HepG2 (cell line): ENCODE measurements at places on chromosomes 5 and 9. TPM values are rescaled to one million over a fixed set of nuclear protein-coding genes. Genes with fewer than 3 reads are reported as not detected.
A peak's percentile ranks its signal among the peaks of the same experiment; 100 is the strongest.

- DNase-seq = no peak
- no peak overlapping the region for H3K4me3 ChIP-seq
- no peak overlapping the region for H3K27ac ChIP-seq
- no peaks in the 10 kb centered on the region for H3K4me1 ChIP-seq
- peaks cover 80% of the 10 kb centered on the region; the same call in 2 of the 3 replicates for H3K27me3 ChIP-seq
These were observed 47.2 kb upstream of the FCN2 start for GRCh38 chr9:134833294-134833880.

DNA sequence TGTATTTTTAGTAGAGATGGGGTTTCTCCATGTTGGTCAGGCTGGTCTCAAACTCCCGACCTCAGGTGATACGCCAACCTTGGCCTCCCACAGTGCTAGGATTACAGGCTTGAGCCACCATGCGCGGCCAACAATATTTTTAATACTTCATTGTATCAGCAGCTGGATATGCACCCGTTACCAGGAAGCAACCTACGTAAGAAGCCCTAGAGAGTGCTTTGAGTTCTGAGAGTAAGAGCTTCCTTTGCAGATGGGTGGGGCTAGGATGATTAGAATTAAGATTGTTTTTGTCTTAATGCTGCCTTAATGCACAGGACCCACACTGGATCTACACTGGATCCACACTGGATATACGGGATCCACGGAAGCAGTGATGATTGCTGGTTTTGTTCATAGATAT, 123.9 kb upstream of the ABCA1 start:
- H3K27ac ChIP-seq = no peak overlapping the region
- H3K27me3 ChIP-seq = no peaks in the 10 kb centered on the region
- peaks cover 34% of the 10 kb centered on the region for H3K4me1 ChIP-seq
- no peak for DNase-seq
- no peak overlapping the region for H3K4me3 ChIP-seq

DNA sequence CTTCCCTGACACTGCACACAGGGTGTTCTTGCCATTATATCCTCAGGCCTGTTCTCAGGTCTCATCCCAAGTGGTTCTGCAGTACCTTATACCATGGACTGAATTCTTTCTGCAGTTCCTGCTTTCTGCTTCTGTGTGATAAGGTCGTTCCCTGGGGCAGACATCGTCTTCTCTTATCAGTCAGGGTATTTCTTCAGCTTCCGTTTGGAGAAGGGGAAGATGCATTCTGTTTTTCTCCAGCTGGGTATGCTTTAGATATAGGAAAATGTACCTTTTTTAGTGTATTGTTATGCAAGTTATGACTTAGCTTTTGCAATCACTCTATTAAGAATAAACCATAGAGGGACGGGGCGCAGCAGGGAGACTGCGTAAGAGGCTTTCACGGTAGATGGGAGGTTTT, 31.1 kb downstream of the RALGPS1 start:
- no peak for DNase-seq
- no peaks in the 10 kb centered on the region for H3K36me3 ChIP-seq
- H3K4me1 ChIP-seq = peaks cover 7% of the 10 kb centered on the region; the same call in 1 of the 2 replicates
- no peaks in the 10 kb centered on the region for H3K27me3 ChIP-seq

- no peaks in the 10 kb centered on the region for H3K36me3 ChIP-seq
- peaks cover 36% of the 10 kb centered on the region for H3K4me1 ChIP-seq
- H3K4me3 ChIP-seq = peak overlapping the region; percentile 93
- no peaks in the 10 kb centered on the region for H3K27me3 ChIP-seq
- DNase-seq = peak; percentile 25
These were observed 1.4 kb upstream of the PPP2CA start for GRCh38 chr5:134227259-134227658.

- H3K4me1 ChIP-seq = no peaks in the 10 kb centered on the region
- DNase-seq = no peak
- no peak overlapping the region for H3K4me3 ChIP-seq
- no peaks in the 10 kb centered on the region for H3K36me3 ChIP-seq
- no peaks in the 10 kb centered on the region for H3K27me3 ChIP-seq
These were observed 65.0 kb downstream of the SNCAIP start for GRCh38 chr5:122377026-122377425.

DNA sequence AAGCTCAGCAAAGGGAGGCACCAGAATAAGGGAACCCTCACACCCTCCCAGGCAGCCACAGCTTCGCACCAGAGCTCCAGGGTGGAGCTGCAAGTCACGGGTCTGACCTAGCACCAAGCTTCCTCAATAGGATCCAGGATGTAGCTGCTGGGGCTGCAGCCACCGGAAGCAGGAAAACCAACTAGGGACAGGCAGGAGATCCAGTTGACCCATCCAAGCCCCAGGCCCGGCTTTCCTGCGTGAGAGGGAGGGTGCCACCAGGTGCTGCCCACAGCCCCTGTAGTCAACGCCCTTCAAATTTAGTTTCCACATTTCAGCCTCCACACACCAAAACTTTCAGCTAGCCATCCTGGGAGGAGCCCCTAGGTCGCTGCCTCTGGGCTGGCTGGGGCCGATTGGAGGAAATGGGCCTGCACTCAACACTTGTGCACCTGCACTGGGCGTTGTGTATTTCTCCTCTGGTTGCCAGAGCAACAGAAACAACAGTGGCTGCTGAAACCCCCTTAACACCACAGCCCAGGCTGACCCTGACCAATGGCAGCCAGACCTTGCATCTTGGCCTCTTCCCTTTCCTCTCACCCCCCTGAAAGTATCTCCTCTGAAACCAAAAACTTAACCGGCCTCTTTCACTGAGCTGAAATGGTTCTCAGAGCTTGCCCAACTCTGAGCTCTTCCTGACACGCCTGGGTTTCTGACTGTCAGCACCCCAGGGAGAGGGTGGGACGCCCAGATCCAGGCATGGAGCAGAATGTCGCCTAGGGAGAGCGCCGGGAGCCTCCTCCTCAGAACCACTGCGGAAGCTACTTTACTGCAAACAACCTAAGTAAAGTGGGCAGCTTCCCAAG, 226.5 kb upstream of the MAP3K1 start:
- H3K4me1 ChIP-seq = peaks cover 10% of the 10 kb centered on the region; the same call in 1 of the 2 replicates
- no peak overlapping the region for H3K4me3 ChIP-seq
- no peaks in the 10 kb centered on the region for H3K36me3 ChIP-seq

- no peak overlapping the region for H3K27ac ChIP-seq
- no peaks in the 10 kb centered on the region for H3K27me3 ChIP-seq
- peaks cover 26% of the 10 kb centered on the region for H3K4me1 ChIP-seq
- H3K4me3 ChIP-seq = no peak overlapping the region
- H3K36me3 ChIP-seq = peaks cover 96% of the 10 kb centered on the region
These were observed 58.2 kb downstream of the RGS3 start for GRCh38 chr9:113521693-113522255.

GRCh38 chr9:87189006-87189405, 241.7 kb upstream of the GAS1 start:
- no peaks in the 10 kb centered on the region for H3K36me3 ChIP-seq
- no peaks in the 10 kb centered on the region for H3K27me3 ChIP-seq
- H3K27ac ChIP-seq = no peak overlapping the region
- H3K4me1 ChIP-seq = no peaks in the 10 kb centered on the region
- DNase-seq = no peak

DNA sequence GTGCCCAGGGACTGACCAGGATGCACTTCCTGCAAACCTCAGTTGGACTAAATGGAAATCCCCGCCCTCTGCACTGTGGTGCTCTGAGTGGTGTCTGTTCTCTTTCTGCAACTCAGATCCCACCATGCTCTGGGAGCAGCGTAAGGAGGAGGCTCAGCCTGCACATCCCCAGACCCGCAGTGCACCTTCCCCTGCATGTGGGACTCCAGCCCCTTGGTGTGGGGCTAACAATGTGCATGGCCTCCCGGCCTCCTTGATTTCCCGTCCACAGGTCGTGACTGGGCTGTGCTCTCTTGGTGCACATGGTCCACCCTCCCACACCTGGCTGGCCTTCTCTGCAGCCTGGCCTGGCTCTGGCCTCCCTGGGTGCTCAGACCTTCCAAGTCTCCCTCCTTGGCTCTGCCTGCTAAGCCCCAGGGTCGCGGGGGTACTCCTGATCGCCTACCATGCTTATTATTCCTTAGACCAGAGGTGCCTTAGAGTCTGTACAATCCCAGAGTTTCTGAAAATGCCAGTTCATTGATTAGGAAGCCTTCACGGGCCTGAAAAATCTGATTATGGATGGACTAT, 397.5 kb downstream of the IRX2 start:
- no peak overlapping the region for H3K27ac ChIP-seq
- H3K4me3 ChIP-seq = no peak overlapping the region
- peaks cover 21% of the 10 kb centered on the region for H3K4me1 ChIP-seq
- DNase-seq = no peak
- no peaks in the 10 kb centered on the region for H3K36me3 ChIP-seq

GRCh38 chr9:108800632-108801099, 55.1 kb downstream of the ACTL7B start:
- DNase-seq = no peak
- H3K4me3 ChIP-seq = no peak overlapping the region
- no peaks in the 10 kb centered on the region; the same call in 1 of the 2 replicates for H3K27me3 ChIP-seq
- H3K27ac ChIP-seq = no peak overlapping the region
- H3K4me1 ChIP-seq = no peaks in the 10 kb centered on the region
- no peaks in the 10 kb centered on the region for H3K36me3 ChIP-seq

DNA sequence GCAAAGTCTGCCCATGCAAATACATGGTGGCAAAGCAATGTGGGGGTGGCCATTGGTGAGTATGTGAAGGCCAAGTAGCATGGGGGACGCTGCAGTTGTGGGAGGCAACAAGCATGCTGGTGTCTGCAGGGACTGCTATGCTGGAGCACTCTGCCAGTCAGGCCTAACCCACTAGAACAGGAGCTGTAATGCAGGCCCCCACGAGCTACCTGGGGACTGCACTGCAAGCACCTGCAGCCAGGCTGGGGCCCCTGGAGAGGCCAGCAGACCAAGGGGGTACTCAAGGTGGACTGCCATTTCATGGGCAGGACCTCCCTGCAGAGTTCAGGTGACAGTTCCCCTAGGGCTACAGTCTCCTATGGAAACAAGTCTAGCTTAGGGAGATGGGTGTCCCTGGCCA, 183.8 kb upstream of the PDE4D start:
- DNase-seq = no peak
- no peaks in the 10 kb centered on the region for H3K36me3 ChIP-seq
- H3K4me1 ChIP-seq = no peaks in the 10 kb centered on the region
- no peak overlapping the region for H3K4me3 ChIP-seq

- no peak overlapping the region for H3K27ac ChIP-seq
- H3K36me3 ChIP-seq = peaks cover 37% of the 10 kb centered on the region
- no peak overlapping the region for H3K4me3 ChIP-seq
- H3K27me3 ChIP-seq = no peaks in the 10 kb centered on the region
- no peak for DNase-seq
These were observed 157.4 kb downstream of the ARSB start for GRCh38 chr5:78827725-78828124.

The LRRC14B gene
- not detected in 2 replicates for total RNA-seq

The C9orf72 gene
- 3.1 and 4.5 TPM in 2 replicates for total RNA-seq

The PTAR1 gene
- 42.1 and 58.0 TPM in 2 replicates for total RNA-seq

The GPBP1 gene
- 72.2 and 101 TPM in 2 replicates for total RNA-seq

The STK32A gene
- not detected in 2 replicates for total RNA-seq

The NTNG2 gene
- 0.02 TPM in 1 of 2 replicates, not detected in the other for total RNA-seq

The IZUMO3 gene
- not detected in 2 replicates for total RNA-seq

The EIF4EBP3 gene
- total RNA-seq = 1.7 and 1.9 TPM in 2 replicates

The EMB gene
- total RNA-seq = not detected in 2 replicates

The PCDHB15 gene
- 0.22 and 0.27 TPM in 2 replicates for total RNA-seq

The ABCA2 gene
- total RNA-seq = 0.72 and 2.9 TPM in 2 replicates

The RANBP3L gene
- 0.09 TPM in 1 of 2 replicates, not detected in the other for total RNA-seq
